ENCODE measurements at places on chromosomes 3 and 15. TPM values are rescaled to one million over a fixed set of nuclear protein-coding genes. Genes with fewer than 3 reads are reported as not detected.

Gene SLC9C1
- 0.98 TPM for polyA plus RNA-seq

Gene RAB6B
- polyA plus RNA-seq, result 0.24 TPM

Gene CCDC39
- not detected for polyA plus RNA-seq

Gene MBD4
- 120 TPM for polyA plus RNA-seq

Gene SLITRK3
- polyA plus RNA-seq, result not detected
